Stimulated activated CD4-positive, alpha-beta T cell treated with anti-CD3 and anti-CD28 coated beads, TNF-alpha, amount 100 ng/mL, for 48 hours (primary cell): ENCODE measurements at places on chromosomes 6 and 20.
A peak's percentile ranks its signal among the peaks of the same experiment; 100 is the strongest.

GRCh38 chr6:167496707-167497106 lies 171.8 kb downstream of the TTLL2 start:
- DNase-seq: no peak

GRCh38 chr6:145075425-145075824 lies 659.9 kb downstream of the EPM2A start:
- DNase-seq: no peak

GRCh38 chr6:133959667-133960368 lies 6.8 kb downstream of the TBPL1 start:
- DNase-seq: no peak

DNA sequence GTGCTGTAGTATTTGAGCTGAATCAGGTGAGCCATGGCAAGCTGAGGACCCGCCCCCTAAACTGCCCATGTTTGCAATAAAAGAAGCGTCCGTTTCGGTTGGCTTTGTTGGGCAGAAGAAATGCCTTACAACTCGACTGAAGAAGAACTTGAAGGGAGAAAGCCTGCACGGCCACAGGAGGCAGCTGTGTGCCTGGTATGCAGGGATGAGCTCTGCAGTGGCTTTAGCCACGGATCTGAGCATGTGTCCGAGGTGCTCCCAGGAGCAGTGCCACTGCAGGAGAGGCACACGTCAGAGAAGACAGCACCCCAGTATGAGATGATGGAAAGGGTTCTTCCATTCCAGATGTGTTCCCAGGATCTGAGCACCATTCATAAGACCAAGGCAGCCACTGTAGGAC lies 23.5 kb downstream of the KIZ start:
- DNase-seq: no peak

DNA sequence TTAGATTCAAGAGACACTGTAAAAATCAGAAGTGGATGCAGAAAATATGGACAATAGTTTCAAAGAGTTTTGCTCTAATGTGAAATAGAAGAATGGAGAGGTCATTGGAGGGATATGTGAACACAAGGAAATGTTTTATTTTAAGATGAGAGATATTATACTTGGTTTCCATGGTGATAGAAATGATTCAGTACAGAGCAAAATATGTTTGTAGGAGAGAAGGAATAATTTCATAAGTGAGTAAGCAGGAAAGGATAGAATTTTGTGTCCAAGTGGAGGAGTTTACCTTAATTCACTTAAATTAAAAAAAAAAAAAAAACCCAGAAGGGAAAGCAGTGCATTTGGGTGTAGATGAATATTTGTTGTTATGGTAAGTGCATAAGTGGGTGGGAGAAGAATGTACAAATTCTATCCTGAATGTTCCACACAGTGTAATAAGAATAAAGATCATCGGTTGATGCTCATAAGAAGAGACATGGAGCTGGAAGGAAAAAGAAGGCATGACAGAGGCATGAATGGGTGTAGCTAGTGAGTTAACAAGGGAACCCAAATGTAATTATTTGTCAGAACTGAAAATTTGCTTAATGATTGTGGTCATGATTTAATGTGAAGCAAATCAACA lies 688.9 kb upstream of the GJE1 start:
- DNase-seq: no peak

GRCh38 chr6:154926366-154926765 lies 68.7 kb upstream of the TIAM2 start:
- DNase-seq: no peak

DNA sequence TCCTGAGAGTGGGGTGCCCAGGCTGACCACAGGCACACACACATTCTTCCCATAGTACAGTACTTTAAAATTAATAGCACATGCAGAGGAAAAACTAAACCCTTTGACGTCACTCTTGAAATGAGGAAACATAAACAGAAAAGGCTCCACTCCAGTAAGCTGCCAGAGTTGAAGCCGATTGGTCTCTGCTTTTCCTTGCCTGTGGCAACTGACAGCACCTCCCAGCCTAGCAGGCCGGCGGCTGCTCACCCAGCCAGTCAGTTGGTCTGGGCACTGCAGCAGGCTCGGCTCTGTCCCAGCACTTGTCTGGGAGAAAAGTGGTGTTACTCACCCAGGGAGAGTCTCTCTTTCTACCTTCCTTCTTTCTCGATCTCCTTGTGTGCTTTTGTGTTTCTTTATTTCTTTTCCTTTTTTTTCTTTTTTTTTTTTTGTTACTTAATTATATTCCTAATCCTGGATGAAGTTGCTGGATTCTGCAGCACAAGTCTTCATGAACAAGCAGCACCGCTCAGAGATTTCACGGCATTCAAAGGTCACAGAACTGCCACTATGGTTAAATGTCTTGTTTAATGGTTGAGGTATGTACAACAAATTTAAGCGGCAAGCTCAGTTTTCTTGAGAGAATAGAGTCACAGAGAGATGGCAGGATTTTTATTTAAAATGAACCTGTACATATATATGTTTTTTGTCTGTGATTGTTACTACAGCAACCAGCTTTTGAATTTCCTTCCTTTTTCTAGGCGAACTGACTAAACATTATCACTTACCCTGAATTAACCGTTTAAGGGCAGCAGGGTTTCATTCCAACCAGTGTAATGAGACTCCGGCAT lies at the start of gene PDE7B:
Gene PDE7B (plus strand): TSS at position 260 of the 830 bp plus-strand sequence.
- DNase-seq: peak; percentile 15

DNA sequence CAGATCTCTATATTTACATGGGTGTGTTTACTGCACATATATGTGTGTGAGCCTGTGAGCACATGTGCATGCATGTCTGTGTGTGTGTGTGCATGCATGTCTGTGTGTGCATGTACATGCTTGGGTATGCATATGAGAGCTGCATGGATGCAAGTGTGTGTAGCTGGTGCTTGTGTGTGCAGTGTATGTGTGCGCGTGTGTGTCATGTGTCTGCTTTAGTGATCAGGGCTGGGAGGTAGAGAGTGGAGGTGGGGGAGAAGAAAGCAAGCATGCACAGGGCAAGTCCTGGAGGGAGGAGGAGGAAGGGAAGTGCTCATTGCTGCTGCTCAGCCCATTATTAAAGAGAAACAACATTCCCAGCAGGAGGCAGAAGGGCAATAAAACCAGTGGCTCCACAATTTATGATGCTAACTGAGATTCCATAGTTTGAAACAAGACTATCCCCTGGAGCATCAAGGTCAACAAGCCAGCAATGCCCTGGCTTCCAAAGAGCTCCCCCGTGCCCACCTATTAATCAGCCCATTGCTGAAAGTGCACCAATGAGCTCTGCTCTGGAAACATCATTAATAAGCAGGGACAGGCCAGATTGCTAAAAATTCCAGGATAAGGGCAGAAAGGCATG lies 414.0 kb downstream of the MAFB start:
- no peak for DNase-seq

DNA sequence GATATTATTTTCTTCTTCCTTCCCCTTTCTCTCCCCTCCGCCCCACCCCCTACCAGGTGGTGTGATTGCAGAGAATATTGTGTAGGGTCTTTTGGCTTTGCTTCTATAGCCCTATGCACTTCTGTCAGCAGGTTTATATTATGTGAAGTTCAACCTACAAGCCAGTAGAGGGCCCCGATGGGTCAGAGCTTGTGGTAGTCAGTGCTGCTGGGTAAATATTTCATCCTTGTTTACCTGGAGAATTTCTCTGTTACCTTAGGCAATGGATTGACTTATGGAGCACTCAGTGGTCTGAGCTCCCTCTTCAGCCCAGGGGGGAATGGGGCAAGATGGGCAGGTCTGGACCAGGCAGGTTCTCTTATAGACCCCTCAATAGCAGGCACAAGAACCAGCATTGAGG lies 720.9 kb downstream of the GRIK2 start:
- no peak for DNase-seq

- no peak for DNase-seq
Observed at GRCh38 chr6:125198398-125198937, 44.9 kb downstream of the TPD52L1 start.

- DNase-seq: no peak
Observed at GRCh38 chr6:161477876-161478425, 204.1 kb upstream of the AGPAT4 start.

DNA sequence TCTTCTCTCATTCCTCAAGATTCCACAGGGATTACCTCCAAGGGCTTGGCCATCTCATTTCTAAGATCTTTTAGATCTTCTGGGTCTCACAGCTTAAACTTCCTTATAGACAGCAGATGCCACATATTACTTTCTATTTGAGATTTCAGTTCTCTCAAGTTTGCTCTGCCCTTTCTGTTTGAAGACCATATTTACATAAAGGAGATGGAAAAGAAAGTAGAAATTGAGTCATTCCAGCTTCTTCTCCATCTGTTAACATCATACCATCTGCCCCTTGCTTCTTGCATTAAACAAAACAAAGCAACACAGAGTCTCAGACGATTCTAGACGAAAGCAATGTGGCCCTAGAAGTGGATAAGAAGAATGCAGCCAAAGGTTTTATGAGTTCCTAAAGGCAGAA lies 203.4 kb downstream of the TTLL2 start:
- no peak for DNase-seq

DNA sequence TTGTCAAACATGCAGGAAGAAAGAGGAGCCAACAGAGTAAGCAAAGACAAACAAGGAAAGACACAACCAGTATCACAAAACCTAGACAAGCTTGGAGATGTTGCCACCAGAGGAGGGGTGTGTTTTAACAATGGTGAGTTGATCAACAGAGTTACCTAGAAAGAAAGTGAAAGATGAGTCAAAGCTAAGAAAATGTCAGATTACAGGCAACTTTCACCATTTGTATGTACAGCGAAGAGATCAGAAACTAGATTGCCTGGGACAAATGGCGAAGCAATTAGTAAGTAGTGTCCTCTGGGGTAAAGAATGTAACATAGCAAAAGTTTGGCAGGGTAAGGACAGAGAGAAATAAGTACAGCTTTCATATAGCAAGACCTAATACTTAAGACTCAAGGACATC lies 51.6 kb upstream of the POU3F2 start:
- DNase-seq: no peak

- DNase-seq: no peak
Observed at GRCh38 chr6:16069222-16069621, 59.7 kb upstream of the MYLIP start.

- no peak for DNase-seq
Observed at GRCh38 chr6:136149311-136149710, 100.8 kb downstream of the MTFR2 start.

GRCh38 chr6:36065916-36066315 lies 38.3 kb downstream of the MAPK14 start:
- DNase-seq: no peak

- DNase-seq: peak; percentile 19
Observed at GRCh38 chr20:25470045-25470444, 62.6 kb downstream of the GINS1 start.

- peak; percentile 5 for DNase-seq
Observed at GRCh38 chr6:154509421-154510143, 903 bp downstream of the CNKSR3 start.

DNA sequence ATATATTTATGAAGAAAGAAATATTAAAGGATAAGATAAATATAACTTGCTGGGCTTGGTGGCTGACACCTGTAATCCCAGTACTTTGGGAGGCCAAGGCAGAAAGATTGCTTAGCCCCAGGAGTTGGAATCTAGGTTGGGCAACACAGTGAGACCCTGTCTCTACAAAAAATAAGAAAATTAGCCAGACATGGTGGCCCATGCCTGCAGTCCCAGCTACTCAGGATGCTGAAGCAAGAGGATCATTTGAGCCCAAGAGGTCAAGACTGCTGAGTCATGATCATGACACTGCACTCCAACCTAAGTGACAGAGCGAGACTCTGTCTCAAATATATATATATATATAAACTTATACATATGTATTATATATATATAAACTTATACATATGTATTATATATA lies 164.0 kb downstream of the MRPL14 start:
- DNase-seq: no peak

DNA sequence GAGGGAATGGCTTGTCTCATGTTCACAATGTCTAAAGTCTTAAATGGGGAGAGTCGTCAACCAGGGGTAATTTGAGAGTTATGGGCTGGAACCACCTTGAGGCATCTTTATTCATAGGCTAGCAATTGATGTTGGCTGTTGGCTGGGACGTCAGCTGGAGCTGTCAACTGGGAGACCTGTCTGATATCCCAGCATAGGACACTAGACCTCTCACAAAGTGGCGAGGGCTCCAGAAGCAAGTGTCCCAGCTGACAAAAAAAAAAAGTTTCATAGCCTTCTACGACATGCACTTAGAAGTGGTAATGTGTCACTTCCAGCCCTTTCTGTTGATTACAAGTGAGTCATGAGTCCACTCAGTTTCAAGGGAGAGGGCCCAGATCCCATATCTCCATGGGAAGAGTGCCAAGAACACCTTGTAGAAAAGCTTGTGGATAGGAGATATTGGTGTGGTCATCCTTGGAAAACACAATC lies 278.0 kb downstream of the ESR1 start:
- no peak for DNase-seq

- no peak for DNase-seq
Observed at GRCh38 chr6:119156757-119157505, 78.5 kb upstream of the FAM184A start.

GRCh38 chr20:24938498-24938897 lies 10.6 kb upstream of the CST7 start:
- no peak for DNase-seq

DNA sequence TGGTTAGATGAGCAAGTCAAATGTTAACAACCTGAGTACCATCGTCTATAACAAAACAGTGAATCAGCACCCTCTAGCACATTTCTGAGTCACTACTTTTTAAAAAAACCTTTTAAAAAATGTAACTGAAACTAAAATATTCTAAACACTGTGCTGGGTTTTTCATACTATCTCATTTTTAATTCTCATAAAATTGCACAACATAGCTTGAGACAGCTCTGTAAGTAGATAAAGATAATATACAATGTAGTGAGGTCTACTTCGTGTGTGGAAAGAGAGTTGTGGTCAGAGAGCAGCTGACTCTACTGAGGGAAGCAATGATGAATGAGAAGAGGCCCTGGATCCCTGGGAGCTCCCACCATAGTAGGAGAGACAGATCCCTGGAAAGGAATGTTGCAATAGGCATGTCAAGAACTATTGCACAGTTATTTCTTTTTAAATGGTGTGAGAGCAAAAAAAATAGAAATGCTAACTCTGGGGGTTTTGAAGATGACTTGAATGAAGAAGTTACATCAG lies 13.6 kb upstream of the CALHM6 start:
- DNase-seq: no peak

DNA sequence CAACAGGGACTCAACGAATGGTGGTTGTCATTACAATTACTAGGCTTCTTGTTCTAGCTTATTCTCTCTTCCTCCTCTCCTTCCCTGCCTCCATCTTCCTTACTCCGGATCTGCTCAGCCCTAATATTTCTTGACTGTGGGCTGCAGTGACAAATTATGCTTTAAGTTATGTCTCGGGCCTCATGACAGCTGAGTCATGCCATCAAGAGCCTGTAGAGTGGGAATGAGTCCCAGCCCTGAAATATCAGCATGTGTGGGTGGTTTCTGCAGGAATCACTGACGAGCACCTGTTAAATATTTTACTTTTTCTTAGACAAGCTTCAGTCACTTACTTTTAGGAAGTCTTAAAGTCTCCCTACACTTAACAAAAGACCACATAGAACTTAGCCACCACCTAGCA lies 83.1 kb upstream of the CBLN4 start:
- DNase-seq: no peak

DNA sequence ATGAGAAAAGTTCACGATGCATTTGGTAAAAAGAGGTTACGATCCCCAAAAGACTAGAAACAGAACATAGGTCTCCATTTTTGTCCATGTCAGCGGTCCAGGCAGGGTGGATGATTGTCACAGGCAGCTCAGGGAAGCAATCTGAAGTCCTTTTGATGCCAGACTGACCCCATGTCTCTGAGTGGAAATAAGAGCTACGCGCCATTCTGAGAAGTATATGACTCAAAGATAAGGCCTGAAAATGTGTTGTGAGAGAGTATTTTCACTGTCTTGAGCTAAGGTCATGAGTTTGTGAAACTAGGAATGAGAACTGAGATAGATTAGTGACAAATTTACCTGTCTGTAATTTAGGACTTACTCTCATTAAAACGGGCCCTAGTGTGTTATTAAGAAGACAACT lies 69.5 kb downstream of the LYRM4 start:
- DNase-seq: no peak
